ENCODE measurements at places on chromosomes 13 and 19. TPM values are rescaled to one million over a fixed set of nuclear protein-coding genes. Genes with fewer than 3 reads are reported as not detected.

DNA sequence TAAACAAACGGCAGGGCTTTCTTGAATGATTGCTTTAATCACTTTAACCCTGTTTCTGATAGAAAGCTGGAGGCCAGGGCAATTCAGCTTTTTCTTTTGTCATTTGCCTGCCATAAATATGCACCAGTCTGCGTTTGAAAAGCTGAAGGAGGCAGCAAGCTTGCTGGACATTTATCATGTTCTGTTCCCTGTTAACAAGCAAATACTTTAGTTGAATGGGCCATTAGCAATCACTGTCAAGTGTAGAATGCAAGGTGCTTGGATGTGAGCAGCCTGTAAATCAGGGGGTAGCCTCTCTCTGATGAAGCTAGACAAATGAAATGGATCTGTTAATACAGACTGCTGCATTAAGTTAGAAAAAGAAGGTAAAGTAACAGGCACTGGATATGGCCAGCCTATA is 7.6 kb downstream of the EFNB2 start:
- DNase-seq, result no peak

- DNase-seq, result no peak
These were observed 2.1 kb downstream of the SOX21 start for GRCh38 chr13:94710065-94710781.

GRCh38 chr13:31057403-31058033 is 104.2 kb downstream of the HSPH1 start:
- DNase-seq, result no peak

LGALS14 gene
- total RNA-seq, result 0.71 TPM

GRCh38 chr19:53389571-53389970 is 5.4 kb upstream of the ZNF765 start:
- no peak for DNase-seq

GRCh38 chr19:15452111-15453047 is 2.6 kb upstream of the WIZ start:
- peak; percentile 67 for DNase-seq

- DNase-seq, result no peak
These were observed 81.1 kb downstream of the ZNF429 start for GRCh38 chr19:21586311-21587116.

DNA sequence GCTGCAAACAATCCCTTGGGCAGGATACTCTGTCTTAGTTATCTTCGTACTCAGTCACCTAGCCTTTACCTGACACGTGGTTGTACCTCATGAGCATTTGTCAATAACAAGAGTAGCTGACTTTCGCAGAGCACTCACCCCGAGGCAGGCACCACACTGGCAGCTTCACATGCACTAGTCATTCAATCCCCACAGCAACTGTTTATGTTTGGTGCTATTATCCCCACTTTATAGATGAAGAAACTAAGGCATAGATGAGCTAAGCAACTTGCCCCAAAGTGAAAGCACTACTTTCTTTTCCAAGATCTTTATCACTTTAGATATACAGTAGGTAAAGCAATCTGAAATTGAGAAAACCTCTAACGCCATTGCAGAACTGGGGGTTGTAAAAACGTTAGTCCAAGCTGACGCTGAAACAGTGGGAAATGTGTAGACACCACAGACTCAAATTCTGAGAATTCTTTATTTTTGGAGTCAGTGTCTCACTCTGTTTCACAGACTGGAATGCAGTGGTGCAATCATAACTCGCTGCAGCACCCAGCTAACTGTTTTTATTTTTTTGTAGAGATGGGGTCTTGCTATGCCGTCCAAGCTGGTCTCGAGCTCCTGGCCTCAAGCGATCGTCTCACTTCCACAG is 446.0 kb downstream of the FOXO1 start:
- DNase-seq, result no peak

PSG4 gene
- total RNA-seq, result not detected

ARL11 gene
- total RNA-seq, result 0.20 TPM

KL gene
- 0.34 TPM for total RNA-seq

TYROBP gene
- not detected for total RNA-seq

FAM98C gene
- 17.9 TPM for total RNA-seq

DNA sequence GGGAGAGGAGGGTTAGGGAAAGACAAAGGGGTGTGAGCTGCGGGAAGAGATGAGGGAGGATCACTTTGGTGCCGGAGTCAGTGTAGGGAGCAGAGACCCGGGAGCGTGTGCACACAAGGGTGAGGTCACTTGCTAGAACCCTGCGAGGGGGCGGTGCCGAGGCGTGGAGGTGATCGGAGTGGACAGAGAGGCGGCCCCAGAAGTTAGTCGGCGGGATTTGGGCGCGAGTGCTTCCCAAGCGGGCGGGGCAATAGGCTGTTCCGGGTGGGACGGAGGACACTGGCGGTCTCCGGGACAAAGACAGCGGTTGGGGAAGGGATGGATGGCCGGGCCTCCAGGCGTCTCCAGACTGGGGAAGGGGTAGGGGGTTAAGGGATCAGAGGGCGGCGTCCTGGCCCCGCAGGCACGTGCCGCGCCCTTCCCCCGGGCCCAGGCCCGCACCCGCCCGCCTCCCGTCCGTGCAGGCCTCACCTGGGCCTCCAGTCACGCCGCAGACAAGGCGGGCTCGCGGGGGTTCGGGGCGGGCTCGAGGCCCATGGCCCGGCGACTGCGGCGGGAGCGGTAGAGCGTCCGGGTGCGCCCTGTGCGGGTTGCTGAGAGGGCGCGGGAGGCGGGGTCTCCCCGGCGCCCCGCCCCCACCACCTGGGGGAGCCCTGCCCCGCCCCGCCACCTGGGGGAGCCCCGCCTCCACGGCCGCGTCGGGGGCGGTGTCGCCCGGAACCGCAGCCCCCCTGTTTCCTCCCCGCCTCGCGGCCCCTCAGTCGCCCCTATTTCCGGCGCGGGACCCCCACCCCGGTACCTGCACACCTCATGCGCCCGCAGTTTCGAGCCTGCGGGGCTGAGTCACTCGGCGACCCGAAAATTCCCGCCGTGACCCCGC is at the start of gene LPAR2:
Gene LPAR2, minus strand, starts transcription at position 600 of the 880 bp plus-strand sequence. CDS start 945 bp downstream, outside the sequence.
- DNase-seq, result peak; percentile 67

- DNase-seq, result no peak
These were observed 17.8 kb downstream of the NHLRC3 start for GRCh38 chr13:39056018-39056417.

GRCh38 chr13:97124915-97125809 is 97.0 kb upstream of the MBNL2 start:
- DNase-seq, result no peak

GRCh38 chr13:76489274-76489673 is 396.9 kb downstream of the KCTD12 start:
- DNase-seq, result no peak

GRCh38 chr19:13622766-13623715 is 116.8 kb upstream of the CACNA1A start:
- no peak for DNase-seq

SLC15A1 gene
- 1.2 TPM for total RNA-seq

SUPT20H gene
- 99.6 TPM for total RNA-seq

SMIM17 gene
- 2.1 TPM for total RNA-seq

GRCh38 chr13:47148543-47148942 is 251.7 kb upstream of the HTR2A start:
- no peak for DNase-seq

TJP3 gene
- 20.0 TPM for total RNA-seq

GRCh38 chr13:110529522-110530311 is 31.8 kb downstream of the RAB20 start:
- DNase-seq, result no peak

DNA sequence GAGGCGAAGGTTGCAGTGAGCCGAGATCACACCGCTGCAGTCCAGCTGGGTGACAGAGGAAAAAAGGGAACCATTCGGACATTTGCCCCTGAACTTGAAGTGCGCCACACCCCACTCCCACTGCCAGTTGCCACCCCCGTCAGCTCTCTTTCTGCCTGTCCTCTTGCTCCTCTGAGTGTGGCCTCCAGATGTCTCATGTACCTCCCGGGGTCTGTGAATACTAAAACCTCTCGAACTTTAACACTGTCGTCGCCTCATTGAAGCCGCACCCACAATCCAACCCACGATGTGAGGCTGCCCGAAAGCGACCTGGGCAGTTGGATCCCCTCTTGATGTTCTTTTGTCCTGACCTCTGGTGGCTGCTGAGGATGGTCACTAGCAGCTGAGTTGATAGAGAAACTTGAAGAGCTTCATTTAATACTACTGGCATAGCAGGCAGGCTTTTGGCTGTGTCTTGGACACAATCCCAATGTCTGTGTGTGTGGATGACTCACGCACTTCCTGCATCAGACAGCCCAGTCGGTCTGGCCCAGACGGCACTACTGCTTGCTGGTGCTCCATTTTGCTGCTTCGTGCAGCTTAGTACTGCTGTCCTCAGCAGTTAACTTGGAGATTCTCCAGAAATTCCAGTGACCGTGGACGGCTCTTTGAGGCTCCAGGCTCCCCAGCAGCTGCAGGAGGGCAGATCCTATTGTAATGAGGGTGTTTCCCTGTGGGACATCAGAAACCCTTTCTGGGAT is 4.2 kb downstream of the FPR3 start:
- no peak for DNase-seq

DNA sequence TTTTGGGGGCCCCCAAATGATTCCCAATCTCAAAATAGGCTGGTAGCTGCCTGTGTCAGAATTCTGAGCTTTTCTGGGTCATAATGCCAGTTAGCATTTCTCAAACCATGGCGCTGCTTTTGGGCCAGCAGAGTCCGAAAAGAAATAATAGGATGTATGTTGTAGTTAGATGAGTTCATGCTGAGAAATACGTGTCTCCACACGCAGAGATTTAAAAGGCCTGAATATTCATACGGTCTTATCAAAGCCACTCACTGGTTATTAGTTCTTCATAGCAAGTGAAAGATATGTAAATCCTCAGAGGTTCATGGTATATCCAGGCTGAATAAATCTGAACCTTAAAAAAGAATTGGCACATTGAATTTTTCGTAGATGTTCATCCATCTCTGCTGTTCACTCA is 124.5 kb downstream of the SHISA2 start:
- DNase-seq, result no peak

- DNase-seq, result no peak
These were observed 6.3 kb downstream of the PLEKHF1 start for GRCh38 chr19:29671393-29672160.

GRCh38 chr13:43977911-43978310 is 98.2 kb downstream of the LACC1 start:
- DNase-seq, result no peak

ICAM4 gene
- 2.0 TPM for total RNA-seq

DNA sequence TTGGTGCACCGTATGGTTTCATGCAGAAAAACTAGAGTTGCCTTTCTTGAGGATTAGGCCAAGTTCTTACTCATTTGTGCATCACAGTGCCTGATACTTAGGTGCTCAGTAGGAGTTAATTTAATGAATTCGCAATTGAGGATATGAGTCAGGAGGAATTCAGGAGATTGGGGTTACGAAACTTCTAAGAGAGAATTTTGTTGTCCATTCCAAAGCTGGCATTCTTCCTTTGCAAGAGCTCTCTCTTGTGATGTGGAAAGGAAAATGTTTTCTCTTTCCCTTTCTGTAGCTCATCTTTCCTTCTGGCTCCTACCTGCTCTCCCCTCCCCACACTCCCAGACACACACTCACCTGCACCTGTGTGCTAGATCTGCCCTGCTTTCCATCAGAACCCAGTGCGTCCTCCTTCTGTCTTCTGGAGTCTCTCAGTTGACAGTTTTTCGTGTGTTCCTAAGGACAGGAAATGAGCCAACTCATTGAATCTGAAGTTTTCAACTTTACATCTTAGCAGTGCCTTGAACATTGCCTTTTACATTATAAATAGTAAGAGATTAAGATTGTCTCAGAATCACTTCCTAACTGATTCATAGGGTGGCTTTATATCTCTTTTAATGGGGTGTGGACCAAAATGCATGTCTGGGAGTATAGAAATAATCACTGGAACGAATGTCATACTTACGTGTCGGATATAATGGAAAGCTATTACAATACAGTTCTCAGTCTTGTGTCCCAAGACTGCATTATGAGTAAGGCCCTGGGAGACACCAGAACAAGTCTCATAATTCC is 19.7 kb upstream of the ERCC5 start:
- DNase-seq, result no peak

DNA sequence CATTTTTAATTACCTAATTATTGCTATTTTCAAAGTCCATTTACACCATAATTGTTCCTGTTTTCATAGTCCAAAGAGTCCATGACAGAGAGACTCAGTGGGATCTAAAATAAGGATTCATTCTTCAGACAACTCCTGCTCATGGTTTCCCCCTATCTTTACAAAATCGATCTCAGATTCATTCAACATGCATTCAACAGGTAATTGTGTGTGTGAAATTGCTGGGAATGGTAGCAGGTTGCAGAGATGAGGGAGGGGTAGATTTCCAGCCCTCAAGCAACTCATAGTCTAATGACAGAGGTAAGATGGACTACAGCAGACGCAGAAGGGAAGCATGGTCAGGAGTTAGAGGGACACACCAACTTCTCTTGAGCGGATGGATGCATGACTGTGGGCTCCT is 138.1 kb downstream of the TSHZ3 start:
- no peak for DNase-seq

DNA sequence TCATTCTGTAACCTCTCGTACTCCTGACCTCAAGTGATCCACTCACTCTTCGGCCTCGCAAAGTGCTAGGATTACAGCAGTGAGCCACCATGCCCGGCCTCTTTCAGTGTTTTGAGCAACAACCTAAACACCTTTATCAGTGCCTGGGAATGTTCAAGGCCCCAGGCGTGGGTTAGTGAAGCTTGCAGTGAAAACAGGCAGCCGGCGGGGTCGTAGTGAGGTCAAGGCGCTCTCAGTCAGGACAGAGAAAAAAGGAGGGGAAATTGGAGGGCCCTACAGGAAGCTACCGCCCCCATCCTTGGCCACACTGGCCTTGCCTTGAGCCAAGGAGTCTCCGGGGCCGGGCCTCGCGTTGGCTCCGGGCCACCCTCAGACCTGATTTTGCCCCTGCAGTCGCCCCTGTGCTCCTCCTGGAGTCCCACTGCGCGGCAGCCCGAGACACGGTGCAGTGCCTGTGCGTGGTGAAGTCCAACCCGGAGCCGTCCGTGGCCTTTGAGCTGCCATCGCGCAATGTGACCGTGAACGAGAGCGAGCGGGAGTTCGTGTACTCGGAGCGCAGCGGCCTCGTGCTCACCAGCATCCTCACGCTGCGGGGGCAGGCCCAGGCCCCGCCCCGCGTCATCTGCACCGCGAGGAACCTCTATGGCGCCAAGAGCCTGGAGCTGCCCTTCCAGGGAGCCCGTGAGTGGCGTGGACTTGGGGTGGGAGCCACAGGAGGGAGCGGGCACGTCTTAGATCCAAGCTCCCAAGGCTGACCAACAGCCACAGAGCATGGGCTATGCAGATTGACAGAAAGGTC is 17.7 kb downstream of the MAG start:
- DNase-seq, result peak; percentile 71

ZNF136 gene
- 18.7 TPM for total RNA-seq

TNFSF9 gene
- 0.76 TPM for total RNA-seq

LTBP4 gene
- 364 TPM for total RNA-seq

KRTDAP gene
- 3.3 TPM for total RNA-seq

DNA sequence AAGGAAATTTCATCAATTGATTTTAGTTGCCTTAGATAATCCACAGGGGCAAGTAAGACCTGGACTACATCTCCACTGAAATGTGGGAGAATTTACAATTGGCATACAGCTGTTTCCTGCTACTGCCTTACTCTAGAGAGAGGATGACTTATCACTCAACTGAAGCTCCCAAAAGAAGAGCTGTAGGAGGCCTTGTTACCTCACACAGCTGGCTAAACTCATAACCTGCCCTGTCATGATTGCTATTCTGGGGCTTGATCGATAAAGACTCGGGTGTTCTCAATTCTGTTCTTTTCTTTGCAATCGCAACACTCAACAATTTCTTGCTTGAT is 1396.4 kb downstream of the EFNB2 start:
- no peak for DNase-seq

Measured in mesothelial cell of epicardium (in vitro differentiated cells).